ENCODE measurements at places on chromosomes 3 and 15. TPM values are rescaled to one million over a fixed set of nuclear protein-coding genes. Genes with fewer than 3 reads are reported as not detected.

GRCh38 chr3:194148383-194148782 is 12.4 kb downstream of the HES1 start:
- no peak for DNase-seq

DNA sequence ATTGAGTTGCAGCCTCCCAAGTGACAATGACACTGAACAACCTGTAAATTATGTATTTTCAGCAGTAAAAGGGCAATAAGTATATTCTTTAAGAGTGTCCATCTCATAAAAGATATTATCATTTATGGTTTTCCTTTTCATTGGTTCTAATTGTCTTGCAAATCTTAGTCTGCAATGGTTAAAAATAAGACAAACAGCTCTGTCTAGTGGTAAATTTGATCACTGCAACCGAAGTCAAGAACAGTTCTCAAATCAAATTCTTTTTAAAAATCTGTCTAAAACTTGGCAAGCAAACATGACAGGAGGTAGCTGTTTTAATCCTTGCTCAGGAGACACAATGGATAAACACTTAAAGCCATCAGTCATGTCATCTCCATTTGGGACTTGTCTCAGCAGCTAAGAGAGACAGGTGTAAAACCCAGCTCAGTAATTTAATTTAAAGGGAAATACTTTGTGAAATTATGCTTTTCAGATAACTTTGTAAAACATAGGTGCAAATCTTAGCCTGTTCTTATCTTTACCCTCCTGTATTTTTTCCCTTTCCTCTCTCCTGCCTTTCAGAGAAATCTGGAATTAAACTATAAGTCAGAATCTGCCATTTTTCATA is 150.3 kb upstream of the ARHGEF26 start:
- peak; percentile 24 for DNase-seq

GRCh38 chr3:33001889-33002288 is 50.4 kb downstream of the CCR4 start:
- DNase-seq: no peak

GRCh38 chr3:149706905-149707304 is 45.4 kb downstream of the COMMD2 start:
- peak; percentile 30 for DNase-seq

GRCh38 chr15:56052395-56053045 is 59.1 kb upstream of the NEDD4 start:
- DNase-seq: peak; percentile 64

DNA sequence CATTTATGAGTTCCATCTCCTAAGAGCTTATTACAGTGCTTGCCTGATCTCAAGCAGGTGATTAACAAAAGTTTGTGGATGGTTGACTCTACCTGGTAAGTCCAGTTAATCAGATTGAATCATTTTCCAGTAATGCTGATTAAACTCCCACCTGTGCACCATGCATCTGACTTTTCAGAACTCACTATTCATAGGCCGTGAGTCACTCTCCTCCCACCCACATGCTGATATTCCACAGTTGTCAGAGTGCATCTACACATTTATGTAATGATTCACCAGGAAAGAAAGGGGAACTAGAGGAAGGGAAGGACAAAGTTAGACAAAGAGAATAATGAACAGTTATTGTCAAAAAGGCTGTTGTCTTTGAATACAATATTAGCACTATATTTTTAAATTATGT is 106.2 kb upstream of the UBE3A start:
- no peak for DNase-seq

- DNase-seq: no peak
Observed at GRCh38 chr3:51353691-51354090, 31.4 kb upstream of the MANF start.

The NDUFB4 gene
- 20.8 TPM for total RNA-seq

GRCh38 chr3:64030741-64031140 is 7.4 kb upstream of the PSMD6 start:
- DNase-seq: peak; percentile 36

DNA sequence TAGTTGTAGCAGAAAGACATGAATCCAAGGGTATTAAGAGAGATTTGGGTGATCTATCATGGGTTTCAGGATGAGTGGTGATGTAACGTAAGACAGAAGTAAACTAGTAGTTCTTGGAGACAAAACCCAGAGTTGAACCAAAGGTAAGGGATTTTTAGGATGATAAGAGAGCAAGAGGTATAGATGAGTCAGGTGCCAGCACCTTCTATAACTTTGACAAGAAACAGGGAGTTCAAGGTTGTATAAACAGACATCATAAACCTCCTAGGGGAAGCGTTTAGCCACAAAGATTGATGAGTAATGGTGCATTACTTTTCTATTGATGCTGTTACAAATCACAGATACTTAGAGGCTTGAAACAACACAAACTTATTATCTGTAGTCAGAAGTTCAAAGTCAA is 447.3 kb upstream of the ARHGEF26 start:
- DNase-seq: no peak

DNA sequence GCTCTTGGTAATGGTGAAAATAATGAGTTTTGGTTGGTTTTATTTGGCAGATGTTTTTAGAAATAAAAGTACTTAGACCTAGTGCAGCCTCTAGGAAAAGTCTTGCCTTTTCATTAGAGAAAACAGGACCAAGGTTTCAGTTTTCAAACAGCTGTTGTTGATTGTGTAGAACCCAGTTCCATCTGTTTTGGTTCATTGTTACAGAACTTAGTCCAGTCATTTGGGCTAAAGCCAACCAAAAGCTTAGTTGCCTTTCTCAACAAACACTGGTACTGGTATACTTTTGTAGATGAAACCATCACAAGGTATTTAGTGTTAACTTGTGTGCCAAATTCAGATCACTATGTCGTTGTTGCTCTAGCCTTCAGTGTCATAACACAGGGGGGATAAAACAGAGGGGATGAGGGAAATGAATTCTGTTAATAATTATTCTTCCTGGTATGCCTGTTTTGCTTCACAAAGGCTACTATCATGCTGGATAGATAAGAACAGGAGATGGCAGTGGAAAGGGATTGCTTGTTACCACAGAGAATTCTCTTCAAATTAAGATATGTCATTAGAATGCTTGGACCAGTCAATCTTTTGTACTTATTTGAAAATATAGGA is 12.6 kb upstream of the APH1B start:
- DNase-seq: no peak

- no peak for DNase-seq
Observed at GRCh38 chr3:116994351-116994879, 284.8 kb downstream of the TUSC7 start.

The ADAMTS7 gene
- 8.1 TPM for total RNA-seq

The CYP11A1 gene
- not detected for total RNA-seq

DNA sequence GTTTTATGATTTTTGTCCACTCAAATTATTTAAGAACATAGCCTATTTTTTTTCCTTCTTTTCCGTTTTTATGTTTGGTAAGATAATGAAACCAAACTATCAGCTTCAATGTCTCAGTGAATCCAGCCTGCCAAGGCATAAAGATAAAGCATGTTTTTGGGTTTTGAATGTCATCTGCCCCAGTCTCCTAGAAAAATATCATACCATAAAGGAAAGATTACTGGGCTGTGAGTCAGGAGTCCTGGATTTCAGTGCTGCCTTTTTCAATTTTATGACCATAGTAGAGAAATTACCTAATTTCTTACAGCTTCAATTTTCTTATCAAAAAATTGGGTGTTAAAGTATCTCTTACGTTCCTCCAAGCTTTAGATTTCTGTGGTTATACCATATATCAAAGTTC is 87.5 kb downstream of the GAP43 start:
- DNase-seq: no peak

DNA sequence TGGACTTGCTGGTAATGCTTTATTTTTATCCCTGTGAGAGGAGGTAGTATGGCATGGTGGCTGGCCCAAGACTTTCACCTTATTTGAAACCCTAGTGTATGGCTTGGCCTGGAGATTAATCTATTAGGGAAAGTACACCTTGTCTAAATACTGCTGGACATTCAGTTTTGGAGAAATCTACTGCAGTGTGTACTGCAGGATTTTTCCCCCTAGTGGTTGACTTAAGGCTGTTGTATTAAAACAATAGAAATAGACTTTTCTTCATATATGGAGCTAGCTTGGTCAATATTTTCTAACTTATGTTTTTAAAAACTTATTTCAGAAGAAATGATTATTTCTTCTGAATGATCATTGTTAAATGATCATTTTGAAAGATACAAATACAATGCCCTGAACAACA is 13.9 kb upstream of the SLITRK3 start:
- DNase-seq: no peak

DNA sequence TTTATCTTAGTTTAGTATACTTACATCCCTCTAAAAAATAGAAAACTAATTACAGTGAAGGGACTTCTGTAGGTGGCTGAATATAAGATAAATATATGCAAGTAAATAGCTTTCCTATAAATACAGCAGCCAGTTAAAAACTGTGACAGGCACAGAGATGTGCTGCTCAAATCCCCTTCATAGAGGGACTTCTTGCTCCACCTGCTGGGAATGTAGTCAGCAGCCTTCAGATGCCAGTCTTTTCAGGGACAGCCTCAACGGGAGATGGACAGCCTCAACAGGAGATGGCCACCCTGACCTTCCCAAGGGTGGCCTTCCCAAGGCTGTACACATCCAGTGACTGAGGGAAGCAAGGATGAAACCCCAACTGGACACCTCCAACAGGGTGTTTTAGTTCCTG is 15.7 kb upstream of the PRR23E start:
- no peak for DNase-seq

DNA sequence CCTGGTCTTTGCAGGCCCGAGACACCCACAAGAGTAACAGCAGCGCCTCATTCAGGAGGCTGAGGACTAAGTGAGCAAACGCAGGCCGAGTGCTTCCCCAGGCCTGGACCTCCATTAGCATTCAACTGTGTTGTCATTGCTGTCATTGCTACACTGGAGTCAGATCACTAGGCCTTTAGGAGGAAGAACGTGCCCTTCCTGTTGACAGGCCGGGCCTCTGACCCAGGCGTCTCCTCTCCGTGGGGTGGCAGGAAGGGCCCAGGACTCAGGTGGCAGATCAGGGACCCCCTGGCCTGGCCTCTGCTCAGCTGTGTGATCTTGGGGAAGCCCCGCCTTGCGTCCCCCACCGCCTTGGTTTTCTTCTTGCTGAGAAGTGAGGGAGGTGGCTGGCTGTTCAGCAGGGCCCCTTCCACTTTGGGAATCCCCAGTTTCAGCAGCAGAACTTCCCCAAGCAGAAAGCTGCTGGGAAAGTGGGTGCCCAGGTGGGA is 19.1 kb downstream of the ZDHHC19 start:
- DNase-seq: no peak

GRCh38 chr3:171676601-171677175 is 133.6 kb downstream of the PLD1 start:
- no peak for DNase-seq

The CYP8B1 gene
- total RNA-seq: not detected

- no peak for DNase-seq
Observed at GRCh38 chr3:185825639-185826481, 1.0 kb upstream of the IGF2BP2 start.

The VEPH1 gene
- 5.3 TPM for total RNA-seq

The FBXL22 gene
- 0.13 TPM for total RNA-seq

The PTX3 gene
- 219 TPM for total RNA-seq

Measured in dermis microvascular lymphatic vessel endothelial cell (primary cell).